SW480 (cell line): ENCODE measurements at places on chromosomes 7 and 10.

GRCh38 chr7:105945848-105946247 lies 17.2 kb upstream of the CDHR3 start:
- no peak for DNase-seq

DNA sequence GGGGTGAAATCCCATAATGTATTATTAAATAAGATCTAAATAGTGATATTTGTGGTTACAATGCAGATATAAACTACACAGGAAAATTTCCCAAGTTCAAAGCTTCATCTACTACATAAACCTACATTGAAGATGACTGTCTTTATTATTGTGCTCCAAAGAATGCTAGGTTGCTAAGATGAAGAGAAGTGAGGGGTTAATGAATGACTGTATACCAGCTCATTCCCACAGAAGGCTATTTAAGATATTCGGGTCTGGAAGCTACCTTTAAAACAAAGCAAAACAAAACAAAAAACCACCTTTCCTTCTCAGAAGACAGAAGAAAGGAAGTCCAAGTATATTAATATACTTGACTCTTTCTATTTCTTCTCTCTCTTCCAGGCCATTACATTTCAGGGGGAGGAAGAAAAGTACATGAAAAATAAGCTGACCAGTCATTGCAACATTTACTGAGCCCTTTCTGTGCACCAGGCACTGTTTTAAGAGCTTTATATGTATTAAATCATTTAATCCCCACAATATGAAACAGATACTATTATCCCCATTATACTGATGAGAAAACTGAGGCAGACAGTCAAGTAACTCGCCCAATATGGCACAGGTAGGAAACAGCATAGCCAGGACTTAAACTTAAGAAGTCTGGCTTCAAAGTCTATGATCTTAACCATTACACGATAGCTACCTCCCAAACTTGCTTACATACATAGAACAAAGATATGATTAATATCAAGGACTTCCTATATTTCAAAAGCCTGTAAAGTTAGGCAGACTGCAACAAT lies 48.1 kb downstream of the TNPO3 start:
- no peak for DNase-seq

- no peak for DNase-seq
Measured at GRCh38 chr7:15084368-15084767, 181.8 kb upstream of the DGKB start.

DNA sequence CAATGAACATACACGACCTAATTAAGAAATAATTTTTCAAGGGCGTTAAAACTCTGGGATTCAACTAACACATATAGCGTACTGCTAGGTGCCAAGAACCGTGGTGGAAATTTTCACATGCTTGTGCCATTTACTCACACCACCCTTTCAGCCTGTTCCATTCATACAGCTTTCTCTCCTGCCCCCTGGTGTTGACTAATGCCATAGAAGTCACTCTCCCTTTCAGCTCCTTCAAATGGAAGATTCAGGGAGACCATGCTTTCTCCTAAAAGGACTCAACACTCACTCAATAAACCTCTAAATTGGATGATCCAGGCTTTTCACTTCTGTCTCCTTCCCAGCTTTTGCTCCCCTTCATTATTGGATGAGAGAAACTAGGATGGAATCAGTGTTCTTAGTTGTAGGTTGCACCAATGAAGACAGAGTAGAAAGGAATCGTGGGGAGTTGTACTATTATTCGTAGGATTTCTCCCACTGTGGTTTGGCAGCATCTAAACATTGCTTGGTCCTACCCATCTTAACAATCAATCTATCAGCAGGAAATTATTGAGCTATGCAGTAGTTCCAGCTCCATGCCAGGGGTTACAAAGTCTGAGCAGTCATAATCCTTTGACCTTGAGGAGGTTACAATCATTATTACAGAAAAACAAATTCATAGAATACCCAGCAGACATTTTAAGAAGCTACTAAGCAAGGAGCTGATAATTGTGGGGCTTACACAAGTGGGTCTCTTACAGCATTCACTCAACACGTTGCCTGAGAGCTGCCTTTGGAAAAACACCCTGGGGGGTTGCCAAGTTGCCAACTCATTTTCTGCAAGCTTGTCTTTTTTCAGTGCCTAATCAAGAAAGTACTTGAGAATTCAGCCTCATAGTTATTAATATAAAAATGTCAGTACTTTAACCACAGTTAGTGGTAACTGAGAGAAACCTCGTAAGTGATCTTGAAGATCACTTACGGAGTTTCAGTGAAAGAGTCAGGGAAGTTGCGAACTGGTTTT lies 2.8 kb upstream of the PPP1R3C start:
- peak; percentile 66 for DNase-seq

DNA sequence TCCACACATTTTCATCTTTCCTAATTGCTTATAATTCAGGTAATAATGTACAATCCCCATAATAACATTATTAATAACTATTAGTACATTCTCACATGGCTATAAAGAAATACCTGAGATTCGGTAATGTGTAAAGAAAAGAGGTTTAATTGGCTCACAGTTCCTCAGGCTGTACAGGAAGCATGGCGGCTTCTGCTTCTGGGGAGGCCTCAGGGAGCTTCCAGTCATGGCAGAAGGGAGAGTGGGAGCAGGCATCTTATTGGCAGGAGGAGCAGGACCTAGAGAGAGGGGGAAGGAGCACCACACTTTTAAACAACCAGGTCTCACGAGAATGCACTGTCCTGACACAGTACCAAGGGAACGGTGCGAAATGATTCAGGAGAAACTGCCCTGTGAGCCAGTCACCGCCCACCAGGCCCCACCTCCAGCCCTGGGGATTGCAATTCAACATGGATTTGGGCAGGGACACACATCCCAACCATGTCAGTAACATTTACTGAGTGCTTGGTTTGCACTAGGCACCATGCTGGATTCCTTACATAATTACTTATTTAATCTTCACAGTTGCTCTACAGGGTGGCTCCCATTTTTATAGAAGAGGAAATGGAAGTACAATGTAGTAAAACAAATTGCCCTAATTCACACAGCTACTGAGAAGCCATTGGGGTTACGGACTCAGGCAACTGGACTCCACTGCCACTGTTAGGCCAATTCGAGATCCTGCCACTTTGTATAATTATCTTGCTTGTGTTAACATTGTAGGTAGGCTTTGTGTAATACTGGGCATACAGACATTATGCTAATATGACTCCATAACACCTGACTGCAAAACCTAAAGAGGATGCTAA lies 8.7 kb upstream of the ESYT2 start:
- no peak for DNase-seq

DNA sequence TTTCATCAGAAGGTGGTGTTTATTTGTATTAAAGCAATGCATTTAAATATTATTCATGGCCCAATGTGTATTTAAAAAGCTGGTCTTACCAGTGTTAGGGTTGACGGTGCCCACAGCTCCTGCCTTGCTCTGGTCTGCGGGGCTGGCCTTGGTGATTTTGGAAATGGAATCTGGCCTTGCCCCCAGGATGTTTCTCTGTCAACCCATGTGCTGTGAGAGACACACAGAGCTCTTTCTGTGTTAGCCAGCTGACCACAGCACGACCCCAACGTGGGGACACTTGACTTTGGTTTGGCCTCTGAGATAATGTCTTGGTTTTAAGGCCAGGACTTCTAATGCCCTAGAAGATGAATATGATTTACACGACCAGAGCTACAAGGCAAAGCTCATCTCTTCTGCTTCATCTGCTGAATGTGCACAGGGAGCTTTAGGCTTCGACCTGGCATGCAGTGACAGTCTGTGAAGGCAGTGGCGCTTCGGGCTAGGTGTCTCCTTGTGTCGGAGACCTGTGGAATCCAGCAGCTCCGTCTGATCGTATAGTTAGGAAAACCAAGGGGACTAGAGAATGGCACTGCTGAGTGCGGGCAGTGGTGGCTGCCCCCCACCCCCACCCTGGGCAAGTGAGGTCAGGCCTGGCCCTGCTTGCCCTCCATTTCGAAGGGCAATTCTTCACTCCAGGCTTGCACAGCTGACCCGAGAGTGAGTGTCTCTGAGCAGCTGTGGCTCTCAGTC lies 246.1 kb downstream of the EBF3 start:
- DNase-seq, result no peak
